ENCODE measurements at places on chromosomes 5 and 9.
A peak's percentile ranks its signal among the peaks of the same experiment; 100 is the strongest.

GRCh38 chr9:107213561-107214028 is 69.5 kb upstream of the RAD23B start:
- no peak for DNase-seq

GRCh38 chr5:178338750-178339144 is 106.1 kb upstream of the PHYKPL start:
- no peak for DNase-seq

DNA sequence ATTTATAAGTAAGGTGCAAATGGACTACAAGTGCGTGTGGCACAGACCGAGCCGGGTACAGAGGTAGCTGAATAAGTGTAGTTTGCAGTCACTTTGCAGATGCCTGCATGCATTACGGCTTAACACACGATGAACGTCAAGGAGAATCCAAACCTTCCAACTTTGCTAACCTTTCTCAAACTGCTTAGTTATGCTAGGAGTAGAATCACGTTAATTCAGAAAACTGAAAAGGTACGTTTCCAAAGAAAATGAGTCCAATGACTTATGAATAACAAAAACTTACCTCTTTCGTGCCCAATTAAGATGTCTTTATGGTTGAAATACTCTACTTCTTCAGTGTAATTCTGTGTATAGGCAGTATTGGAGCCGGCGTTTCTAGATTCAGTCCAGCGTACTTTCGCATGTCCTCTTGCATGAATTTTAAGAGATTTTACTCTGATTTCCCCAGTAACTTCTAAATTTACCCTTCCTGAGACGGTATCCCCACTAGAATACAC is 539 bp downstream of the ARRDC3 start:
- no peak for DNase-seq

GRCh38 chr5:111755942-111756381 is 1.0 kb downstream of the NREP start:
- no peak for DNase-seq

GRCh38 chr5:97009212-97009898 is 73.5 kb downstream of the LNPEP start:
- no peak for DNase-seq

- no peak for DNase-seq
Observed at GRCh38 chr5:141402553-141403243, at the start of gene PCDHGA9. Gene PCDHGA9 (plus strand): TSS chr5:141402778. CDS start chr5:141402953, 175 bp downstream.

DNA sequence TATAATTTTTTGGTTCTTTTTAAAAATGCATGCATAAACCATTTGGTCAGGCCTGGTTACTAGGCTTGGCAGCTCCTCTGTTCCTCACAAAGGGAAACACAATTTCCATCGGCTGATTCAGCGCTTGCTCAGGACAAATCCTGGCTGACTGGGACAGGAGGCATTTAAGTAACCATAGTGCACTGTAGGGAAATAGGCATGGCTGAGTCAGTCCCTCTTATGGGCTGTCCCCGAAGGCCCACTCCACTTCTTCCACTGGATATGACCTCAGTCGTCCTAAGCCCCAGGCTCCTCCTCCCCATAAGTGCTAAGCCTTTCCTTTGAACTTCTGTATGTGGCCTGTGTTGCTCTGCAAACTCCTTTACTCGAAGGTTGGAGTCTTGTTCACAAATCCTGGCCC is 71.2 kb upstream of the GLIS3 start:
- DNase-seq: no peak

GRCh38 chr5:32584646-32585045 is 711 bp upstream of the SUB1 start:
- DNase-seq: no peak

- DNase-seq: no peak
Observed at GRCh38 chr5:6188344-6188743, 190.0 kb downstream of the MED10 start.

GRCh38 chr9:87324613-87325194 is 173.0 kb upstream of the DAPK1 start:
- DNase-seq: no peak

DNA sequence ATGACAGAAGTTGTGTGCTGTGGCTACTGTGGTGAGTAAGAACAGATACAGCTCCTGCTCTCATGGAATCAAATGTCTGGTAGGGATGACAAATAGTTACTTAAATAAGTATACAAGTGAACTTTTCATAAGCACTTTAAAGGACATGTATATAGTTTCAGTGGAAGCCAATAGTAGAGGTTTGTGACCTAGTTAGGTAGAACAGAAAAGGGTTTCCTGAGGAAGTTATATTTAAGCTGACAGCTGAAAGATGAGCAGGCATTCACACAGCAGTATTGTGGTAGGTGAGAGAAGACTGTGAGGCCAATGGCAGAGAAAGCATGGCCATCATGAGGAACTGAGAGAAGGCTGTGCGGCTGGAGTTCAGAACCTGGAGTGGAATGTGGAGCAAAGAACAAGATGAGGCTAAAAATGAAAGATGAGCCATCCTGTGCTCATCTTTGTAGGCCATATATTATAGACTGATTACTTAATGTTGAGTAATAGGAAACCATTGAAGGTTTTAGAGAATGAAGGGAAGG is 15.4 kb downstream of the FAM174A start:
- no peak for DNase-seq

GRCh38 chr5:167813389-167813788 is 478.1 kb upstream of the WWC1 start:
- DNase-seq: no peak

- DNase-seq: no peak
Observed at GRCh38 chr5:96838201-96839070, 30.7 kb upstream of the ERAP1 start.

GRCh38 chr9:121743441-121744001 is 92.1 kb downstream of the DAB2IP start:
- no peak for DNase-seq

GRCh38 chr5:158153508-158153907 is 294.6 kb upstream of the CLINT1 start:
- DNase-seq: no peak

- DNase-seq: no peak
Observed at GRCh38 chr9:82829818-82830217, 233.1 kb downstream of the RASEF start.

- no peak for DNase-seq
Observed at GRCh38 chr5:146173597-146173996, 8.9 kb downstream of the LARS1 start.

GRCh38 chr9:126915281-126915816 is 767 bp downstream of the RALGPS1 start:
- DNase-seq: peak; percentile 47

DNA sequence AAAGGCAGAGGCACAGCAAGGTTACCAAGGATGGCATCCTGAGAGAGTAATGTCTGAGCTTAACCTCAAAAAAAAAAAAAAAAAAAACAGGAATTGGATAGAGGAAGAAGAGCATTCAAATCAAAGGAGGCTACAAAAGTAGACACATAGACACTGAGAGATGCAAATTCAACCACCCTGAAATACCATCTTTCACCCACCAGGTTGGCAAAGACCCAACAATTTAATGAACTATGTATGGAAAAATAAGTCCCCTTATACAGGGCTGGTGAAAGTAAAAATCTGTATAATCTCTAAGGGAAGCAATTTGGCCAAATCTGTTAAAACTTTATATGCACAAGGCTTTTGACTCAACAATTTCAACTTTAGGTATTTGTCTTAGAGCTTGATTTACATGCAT is 4.9 kb downstream of the NADK2 start:
- DNase-seq: no peak
